Neural crest cell (in vitro differentiated cells): ENCODE measurements at places on chromosomes 4 and X. TPM values are rescaled to one million over a fixed set of nuclear protein-coding genes. Genes with fewer than 3 reads are reported as not detected.

DNA sequence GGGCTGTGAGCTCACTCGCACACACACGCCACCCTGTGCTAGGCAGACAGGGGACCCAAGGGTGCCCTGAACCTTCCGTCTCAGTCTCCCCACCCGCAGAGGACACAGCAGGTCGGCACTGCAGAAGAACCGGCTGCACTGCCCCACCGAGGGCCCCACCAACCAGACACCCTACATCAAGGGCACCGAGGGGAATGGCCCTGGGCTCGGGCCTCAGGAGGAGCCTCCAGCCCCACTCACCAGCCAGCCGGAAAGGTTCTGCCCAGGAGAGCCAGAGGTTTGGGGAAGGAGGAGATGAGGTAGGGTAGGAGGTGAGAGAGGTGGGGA, 45.9 kb downstream of the FAM53A start:
- no peak for DNase-seq

GRCh38 chr4:115883847-115884246, 770.4 kb upstream of the NDST4 start:
- DNase-seq, result no peak

- no peak for DNase-seq
Observed at GRCh38 chr4:73675623-73676022, 55.4 kb upstream of the RASSF6 start.

GRCh38 chr4:41539711-41540110, 1.8 kb downstream of the LIMCH1 start:
- no peak for DNase-seq

DNA sequence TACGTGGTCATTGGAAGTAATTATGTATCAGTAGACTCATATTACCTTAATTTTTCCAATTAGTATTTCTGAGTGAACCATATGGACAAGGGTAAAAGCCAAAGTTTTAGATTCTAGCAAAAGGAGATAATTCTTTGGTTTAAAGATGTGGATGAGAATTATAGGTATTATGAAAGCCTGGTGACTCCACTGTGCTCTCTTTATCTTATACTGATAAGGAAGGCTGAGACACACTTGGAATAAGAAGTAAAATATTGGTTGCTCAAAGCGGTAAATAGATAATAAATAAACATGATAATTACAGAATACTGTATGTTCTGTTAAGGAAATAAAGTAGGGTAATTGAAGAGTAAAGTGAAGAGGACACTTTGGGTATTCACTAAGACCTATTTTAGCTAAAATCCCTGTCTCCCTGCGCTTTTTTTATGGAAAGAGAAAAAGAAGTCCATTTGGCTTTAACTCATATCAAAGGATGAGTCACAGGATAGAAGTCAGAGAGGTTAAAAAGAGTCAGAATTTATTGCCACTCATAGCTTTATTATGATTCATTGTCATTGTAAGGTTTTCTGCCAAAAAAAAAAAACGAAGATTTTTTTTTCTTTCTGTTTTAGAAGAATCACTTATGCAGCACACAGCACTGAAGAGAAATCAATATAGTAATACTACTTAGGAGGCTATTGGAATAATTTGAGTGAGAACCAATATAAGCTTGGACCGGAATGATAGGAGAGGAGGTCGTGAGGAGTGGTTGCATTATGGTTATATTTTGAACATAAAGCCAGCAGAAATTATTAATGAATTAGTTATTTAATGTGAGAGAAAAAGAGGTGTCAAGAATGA, 2463.1 kb downstream of the ARAP2 start:
- no peak for DNase-seq

DNA sequence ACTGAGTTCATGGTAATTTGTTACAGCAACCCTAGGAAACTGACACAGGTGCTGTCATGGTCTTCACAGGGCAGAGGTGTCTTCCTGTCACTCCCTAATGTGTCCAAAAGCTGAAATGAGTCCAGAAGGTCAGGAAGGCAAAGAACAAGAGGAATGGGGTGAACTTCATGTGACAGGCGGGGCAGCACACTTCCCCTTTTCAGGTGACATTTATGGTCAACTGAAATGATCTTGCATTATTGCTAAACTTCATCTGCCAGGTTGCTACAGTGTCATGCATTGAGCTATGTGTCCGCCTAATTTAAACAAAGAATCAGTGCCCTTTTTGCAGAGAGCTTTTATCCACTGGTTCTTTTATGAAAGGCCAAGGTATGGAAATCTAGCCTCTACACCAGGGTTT, 15.9 kb upstream of the CCDC149 start:
- no peak for DNase-seq

DNA sequence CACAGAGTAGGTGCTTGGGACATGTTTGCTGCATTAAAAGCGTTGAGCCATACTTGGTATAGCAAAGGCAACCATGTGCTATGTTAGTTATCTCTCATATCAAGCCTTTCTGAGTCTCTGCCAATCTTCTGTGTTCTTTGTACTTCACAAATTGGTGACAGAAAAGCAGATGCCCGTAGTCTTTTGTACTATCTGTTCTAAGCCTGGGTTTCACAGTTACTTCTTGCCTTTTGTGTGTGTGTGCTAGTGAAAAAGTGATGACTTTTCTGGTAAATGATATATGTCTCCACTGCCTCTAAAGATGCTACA, 16.1 kb upstream of the KLHL2 start:
- no peak for DNase-seq

- no peak for DNase-seq
Observed at GRCh38 chr4:172680691-172681090, 487.9 kb upstream of the GALNT7 start.

DNA sequence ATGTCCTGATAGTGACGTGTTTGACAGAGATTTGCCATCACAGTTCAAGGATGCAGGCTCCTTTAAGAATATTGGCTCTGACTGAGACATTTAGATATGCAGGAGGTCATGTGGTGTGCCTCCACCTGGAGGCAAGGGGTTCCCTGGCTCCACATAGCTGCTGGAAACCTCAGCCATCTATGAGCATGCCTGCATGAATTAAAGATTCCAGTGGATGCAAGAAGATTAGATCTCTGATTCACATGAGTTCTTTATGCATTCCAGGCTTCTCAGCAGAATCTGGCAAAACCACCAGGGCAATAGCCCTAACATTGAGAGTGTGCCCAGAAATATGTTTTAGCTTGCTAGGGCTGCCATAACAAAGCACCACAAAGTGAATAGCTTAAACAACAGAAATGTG, 298.5 kb upstream of the AADAT start:
- no peak for DNase-seq

GRCh38 chrX:14554131-14554715, 24.9 kb downstream of the GLRA2 start:
- DNase-seq, result no peak

DNA sequence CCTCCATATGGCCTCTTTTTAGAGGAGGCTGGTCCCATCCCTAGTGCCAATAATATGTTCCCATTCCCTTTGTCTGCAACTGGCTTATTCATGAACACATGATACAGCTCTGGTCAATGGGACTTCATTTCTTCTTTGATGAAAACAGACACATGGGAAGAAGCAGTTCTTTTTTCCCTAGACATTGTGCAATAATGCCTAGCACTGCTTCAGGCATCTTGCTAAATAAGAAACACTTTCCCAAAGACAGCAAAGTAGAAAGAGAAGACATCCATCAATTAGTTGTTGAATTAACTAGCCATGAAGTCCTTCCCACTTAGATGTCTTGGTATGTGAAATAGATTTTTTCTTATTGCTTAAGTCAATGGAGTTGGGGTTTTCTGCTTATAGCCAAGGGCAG, 40.1 kb upstream of the TRPC3 start:
- DNase-seq, result no peak

DNA sequence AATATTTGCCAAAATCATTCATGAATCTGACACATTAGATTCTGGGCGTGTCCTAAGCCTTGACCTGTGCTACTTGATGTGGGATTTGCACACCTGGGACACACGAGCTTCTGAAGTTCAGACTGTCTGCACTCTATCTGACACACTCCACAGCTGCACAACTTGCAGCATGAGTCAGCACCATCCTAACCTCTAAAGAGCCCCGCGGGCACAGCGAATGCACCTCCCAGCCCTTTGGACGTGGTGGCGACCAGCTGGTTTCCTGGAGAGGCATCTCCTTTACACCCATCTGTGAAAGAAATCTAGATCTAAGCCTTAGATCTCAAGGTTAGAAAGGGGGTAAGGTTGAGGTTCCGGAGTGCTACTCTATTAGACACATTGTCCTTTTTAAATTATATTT, 69.2 kb downstream of the SORBS2 start:
- no peak for DNase-seq

- no peak for DNase-seq
Observed at GRCh38 chrX:115178473-115178872, 10.7 kb upstream of the RBMXL3 start.

GIMD1 gene
- total RNA-seq, result not detected in 2 replicates

OPRPN gene
- total RNA-seq, result not detected in 2 replicates

EXOC1L gene
- total RNA-seq, result not detected in 2 replicates

PNMA5 gene
- not detected in 2 replicates for total RNA-seq

CITED1 gene
- 4.8 and 6.2 TPM in 2 replicates for total RNA-seq

SPANXN4 gene
- total RNA-seq, result not detected in 2 replicates

AMBN gene
- total RNA-seq, result not detected in 2 replicates
